ENCODE measurements at places on chromosomes 6 and 20.

GRCh38 chr6:105495515-105495914 is 92.6 kb upstream of the PREP start:
- no peak for DNase-seq

- no peak for DNase-seq
Observed at GRCh38 chr6:24340998-24341938, 16.6 kb downstream of the DCDC2 start.

- no peak for DNase-seq
Observed at GRCh38 chr20:48668451-48668946, 159.3 kb downstream of the PREX1 start.

DNA sequence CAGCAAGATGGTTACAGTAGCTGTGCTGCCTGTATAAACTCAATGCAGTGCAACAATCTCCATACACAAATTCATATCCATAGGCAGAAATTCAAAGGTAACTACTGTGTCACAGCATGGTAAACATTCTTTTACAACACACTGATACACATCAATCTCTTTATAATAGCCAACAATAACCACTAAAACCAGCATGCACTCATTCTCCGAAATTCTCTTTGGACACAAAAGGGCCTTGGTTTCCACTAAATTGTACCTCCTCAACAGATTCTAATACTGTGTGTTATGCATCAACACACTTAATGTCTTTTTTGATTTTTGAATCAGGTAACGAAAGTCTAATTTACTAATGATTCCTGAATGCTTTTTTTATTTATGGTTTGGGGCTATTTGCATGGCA is 1323.7 kb downstream of the GRIK2 start:
- DNase-seq, result no peak

DNA sequence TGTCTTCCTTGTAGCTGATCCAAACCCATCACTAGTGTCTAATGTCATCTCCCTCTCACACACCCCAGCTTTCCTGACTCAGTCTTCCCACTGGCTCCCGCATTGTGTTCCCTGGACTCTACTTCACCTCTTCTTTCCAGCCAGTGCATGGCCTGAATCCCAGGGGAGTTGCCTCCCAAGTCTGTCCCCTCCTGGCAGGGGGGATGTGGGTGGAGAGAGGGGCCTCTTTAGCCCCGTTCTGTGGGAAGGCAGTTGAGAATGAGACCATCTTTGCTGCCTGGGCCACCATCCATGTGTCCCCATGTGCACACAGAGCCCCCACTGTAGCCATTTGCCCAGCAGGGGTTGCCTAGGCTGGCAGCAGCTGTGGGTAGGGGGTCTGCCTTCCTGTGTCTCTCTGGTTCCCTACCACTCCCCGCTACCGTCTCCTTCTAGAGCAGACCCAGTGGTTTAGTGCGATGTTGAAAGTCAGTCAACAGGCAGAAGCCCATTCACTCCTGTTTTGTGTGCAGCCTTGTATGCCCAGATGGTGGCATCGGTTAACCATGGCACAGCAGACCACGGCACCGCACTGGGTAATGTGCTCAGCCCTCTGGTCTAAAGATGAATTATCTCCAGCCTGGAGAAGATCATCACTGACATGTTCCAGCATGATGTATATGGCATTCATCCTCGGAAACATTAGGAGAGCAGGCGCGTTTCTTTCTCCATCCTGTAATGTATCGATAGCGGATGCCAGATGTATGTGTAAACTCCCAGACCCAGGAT is 178.8 kb upstream of the SNX9 start:
- no peak for DNase-seq

GRCh38 chr6:3847521-3847920 is 1.7 kb upstream of the FAM50B start:
- DNase-seq, result no peak

DNA sequence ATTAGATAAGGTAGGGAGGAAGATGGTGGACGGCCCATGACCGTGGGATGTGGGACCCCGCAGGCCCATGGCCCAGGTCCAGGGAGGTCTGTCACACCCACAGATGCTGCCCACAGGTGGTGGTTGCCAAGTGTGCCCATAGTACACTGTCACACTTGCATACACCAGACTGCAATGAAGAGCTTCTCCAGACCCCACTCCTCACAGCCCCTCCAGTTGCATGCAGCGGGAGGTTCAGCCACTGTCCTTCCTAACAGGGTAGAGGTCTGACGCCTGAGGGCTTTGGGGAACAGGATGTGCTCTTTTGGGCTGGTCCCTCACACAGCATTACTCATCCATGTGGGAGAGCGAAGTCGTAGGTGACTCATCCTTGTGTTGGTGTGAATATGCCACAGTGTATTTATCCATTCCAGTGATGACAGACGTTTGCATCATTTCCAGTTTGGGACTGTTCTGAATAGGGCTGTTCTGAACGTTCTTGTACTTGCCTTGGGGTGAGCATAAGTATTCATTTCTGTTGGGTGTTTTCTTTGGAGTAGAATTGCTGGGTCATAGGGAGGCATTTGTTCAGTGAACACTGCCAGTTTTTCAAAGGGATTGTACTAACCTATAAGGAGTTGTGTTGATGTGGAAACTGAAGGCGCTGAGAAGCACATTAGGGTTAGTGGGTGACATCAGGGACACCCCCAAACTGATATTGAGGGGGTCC is 10.1 kb upstream of the PYGB start:
- DNase-seq, result peak; percentile 100

- no peak for DNase-seq
Observed at GRCh38 chr6:34414999-34415858, 10.6 kb downstream of the RPS10 start.

- no peak for DNase-seq
Observed at GRCh38 chr6:35967076-35967774, 46.3 kb upstream of the SRPK1 start.

DNA sequence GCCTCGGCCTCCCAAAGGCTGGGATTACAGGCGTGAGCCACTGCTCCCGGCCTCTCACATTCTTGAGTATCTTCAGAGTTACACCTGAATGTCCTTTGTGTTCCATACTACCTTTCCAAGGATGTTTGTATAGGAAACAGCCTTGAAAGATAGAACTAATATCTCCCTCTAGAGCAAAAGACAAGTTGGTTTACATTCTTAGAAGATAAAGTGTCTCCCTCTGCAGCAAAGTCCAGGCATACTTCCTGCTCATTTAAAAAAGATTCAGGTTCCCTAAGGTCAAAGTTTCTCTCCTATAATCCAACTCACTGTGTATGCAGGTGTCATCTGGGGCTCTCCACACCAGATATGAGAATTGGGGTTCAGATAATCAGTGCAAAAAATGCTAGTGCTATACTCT is 224.4 kb downstream of the TPBG start:
- DNase-seq, result no peak

- DNase-seq, result no peak
Observed at GRCh38 chr6:105790635-105791034, 295.5 kb upstream of the PRDM1 start.

DNA sequence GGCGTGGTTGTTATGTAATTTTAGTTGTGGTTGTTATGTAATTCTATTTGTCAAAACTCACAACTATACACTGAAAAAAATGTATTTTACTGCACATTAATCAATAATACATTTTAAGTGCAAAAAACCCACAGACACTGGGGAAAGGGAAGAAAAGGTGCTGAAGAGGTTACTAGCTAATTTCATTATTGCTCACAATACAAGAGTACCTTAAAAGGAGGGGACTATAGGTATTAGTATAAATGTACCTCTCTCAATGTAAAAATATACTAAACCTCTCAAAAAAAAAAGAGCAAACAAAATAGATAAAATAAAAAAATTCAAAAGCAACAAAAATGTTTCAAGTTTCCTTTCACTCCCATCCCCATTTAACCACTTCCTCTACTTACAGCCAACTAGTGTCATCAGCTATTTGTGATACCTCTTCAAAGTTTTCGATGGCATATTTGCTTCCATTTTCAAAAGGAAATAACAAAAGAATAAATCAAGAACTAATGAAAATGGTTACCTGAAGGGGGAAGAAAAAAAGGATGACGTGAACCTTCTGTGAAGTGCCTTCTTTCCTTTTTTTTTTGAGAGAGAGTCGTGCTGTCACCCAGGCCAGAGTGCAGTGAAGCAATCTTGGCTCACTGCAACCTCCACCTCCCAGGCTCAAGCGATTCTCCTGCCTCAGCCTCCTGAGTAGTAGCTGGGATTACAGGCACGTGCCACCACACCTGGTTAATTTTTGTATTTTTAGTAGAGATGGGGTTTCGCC is 30.2 kb downstream of the RANBP9 start:
- no peak for DNase-seq

DNA sequence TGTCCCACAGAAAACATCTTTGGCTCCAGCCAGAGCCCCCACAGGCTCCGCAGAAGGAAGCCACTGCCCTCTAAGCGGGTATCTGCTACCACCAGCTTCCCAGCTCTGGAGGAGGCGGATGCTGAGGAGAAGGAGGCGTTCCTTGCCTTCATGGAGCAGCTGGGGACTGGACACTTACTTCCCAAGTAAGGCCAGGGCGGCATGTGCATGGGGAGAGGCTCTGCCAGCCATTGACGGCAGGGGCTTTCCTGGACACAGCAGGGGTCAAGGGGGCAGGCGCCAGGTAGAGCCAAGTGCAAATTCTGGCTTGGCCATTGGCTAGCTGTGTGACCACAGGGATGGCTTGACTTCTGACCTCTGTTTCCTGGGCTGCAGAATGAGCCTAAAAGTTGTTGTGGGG is 17.8 kb downstream of the RAB44 start:
- no peak for DNase-seq

GRCh38 chr6:157935786-157936185 is 45.9 kb upstream of the SYNJ2 start:
- no peak for DNase-seq

DNA sequence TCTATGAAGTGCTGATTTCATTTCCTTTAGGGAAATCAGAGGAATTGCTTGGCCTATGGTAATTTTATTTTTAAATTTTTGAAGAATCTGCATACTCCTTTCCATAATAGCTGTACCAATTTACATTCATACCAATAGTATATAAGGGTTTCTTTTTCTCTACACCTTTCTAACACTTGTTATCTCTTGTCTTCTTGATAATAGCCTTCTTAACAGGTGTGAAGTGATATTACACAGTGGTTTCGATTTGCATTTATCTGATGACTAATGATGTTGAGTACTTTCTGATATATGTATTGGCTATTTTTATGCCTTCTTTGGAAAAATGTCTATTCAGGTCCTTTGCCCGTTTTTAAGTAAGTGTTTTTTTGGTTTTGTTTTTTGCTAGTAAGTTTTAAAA is 40.8 kb downstream of the SMAP1 start:
- DNase-seq, result no peak

GRCh38 chr6:162733489-162733888 is 5.7 kb downstream of the PACRG start:
- DNase-seq, result no peak

GRCh38 chr6:157163434-157164159 is 159.7 kb downstream of the TMEM242 start:
- no peak for DNase-seq

- DNase-seq, result no peak
Observed at GRCh38 chr6:69789578-69789977, 7.2 kb downstream of the LMBRD1 start.

DNA sequence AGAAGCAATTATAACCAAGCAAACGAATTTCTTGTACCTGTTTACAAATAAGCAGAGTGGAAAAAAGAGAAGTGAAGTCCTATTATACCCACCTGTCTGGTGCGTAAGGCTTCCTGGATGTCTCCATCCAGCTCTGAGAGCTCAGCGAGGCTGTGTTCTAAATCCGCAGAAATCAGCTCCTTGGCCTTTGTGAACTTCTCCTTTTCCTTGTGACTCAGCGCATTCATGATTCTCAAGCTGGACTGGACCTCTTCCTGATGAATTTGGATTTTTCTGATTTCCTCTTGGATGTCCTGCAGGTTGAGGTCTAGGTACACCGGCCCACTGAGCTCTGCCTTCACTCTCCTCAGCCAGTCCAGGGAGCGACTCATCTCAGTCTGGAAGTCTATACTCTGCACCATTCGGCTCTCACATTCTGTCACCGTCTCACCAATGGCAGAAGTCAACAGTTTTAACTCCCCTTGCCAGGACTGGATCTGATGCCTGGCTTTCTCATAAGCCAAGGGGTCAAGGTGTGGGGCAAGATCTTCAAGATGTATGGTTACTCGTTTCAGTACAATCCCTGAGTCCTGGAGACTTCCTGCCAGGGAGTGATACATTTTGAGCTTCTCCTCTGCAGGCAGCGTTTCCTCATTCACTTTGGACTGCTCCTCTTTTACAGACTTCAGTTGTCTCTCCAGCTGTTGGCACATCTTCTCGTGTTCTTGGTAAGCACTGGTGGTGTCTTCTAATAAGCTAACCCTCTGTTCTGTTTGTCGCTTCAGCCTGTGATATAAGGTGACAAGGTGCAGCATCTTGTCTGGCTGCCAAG is 307.3 kb downstream of the SYNE1 start:
- no peak for DNase-seq

- DNase-seq, result no peak
Observed at GRCh38 chr20:35497780-35498189, 31.7 kb downstream of the C20orf173 start.

- DNase-seq, result no peak
Observed at GRCh38 chr6:142868917-142869316, 76.1 kb downstream of the HIVEP2 start.

GRCh38 chr6:27286141-27286540 is 25.9 kb downstream of the POM121L2 start:
- no peak for DNase-seq

- no peak for DNase-seq
Observed at GRCh38 chr6:18327626-18328025, 59.5 kb upstream of the RNF144B start.

DNA sequence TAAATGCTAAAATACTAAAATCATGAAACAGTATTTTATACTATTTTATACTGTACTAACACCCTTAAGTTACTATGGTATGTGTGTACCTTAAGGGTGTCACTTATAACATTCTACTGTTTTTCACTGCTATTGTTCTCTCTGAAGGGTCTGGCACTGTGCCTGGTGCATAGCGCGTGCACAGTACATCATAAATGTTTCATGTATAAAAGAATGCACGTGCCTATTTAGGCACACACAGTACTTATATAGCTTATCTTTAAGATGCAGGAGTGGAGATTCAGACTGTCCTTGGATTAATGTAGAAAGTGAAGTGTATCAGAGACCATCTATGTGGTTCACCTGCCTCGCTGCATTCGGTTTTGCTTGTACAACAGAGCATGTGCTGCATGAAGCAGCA is 64.0 kb upstream of the SGK1 start:
- DNase-seq, result no peak

DNA sequence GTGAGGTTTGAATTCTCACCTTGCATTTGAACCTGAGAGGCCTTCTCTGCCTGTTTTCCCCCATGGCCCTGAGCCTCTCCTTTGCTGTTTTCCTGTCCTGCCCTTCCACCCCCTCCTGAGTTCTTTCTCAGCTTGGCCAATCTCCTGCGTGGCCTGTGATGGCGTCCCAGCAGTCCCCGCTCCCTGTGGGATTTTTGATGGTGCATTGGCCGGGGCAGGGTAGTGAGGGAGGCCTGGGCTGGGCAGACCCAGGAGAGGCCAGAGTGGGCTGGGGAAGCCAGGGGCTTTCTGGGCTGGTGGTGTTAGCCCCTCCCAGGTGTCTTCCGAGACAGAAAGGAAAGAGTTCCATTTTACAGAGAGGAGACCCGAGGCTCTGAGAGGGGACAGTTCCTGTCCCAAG is 6.3 kb downstream of the CEBPB start:
- no peak for DNase-seq

- DNase-seq, result no peak
Observed at GRCh38 chr6:108166664-108167448, 1.0 kb downstream of the NR2E1 start.

- no peak for DNase-seq
Observed at GRCh38 chr6:14658886-14659561, 541.5 kb downstream of the CD83 start.

GRCh38 chr6:35368038-35368887 is 25.9 kb downstream of the PPARD start:
- DNase-seq, result peak; percentile 82
